ENCODE measurements at places on chromosomes 7 and 10.

GRCh38 chr7:41573862-41574261 is 129.0 kb downstream of the INHBA start:
- no peak overlapping the region for H3K27ac ChIP-seq
- H3K4me3 ChIP-seq = no peak overlapping the region
- no peak for DNase-seq
- H3K4me1 ChIP-seq = no peaks in the 10 kb centered on the region
- H3K36me3 ChIP-seq = no peaks in the 10 kb centered on the region

DNA sequence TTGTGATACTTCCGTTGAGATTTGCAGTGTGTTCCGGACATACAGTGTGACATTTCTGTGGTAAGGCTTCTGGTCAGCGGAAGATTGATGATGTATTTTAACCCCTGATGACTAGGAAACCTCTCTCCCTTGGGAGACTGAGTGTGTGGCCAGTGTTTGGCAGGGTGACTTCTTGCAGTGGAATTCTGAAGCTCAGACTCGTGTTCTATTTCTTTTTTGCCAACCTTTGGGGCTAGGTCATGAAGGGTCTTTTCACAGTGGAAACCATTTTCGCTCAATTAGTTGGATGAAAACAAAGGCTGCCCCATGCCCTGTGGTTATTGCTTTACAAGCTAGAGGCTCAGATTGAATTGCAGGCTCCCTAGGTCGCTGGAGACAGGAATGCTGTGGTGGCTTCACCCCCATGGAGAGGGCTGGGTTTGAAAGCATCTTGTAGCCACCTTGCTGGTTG is 288.9 kb downstream of the BBS9 start:
- no peak overlapping the region for H3K4me3 ChIP-seq
- no peaks in the 10 kb centered on the region for H3K27me3 ChIP-seq
- H3K4me1 ChIP-seq = no peaks in the 10 kb centered on the region
- no peaks in the 10 kb centered on the region for H3K36me3 ChIP-seq

- H3K4me1 ChIP-seq = no peaks in the 10 kb centered on the region
- no peak for DNase-seq
- no peak overlapping the region for H3K27ac ChIP-seq
- no peaks in the 10 kb centered on the region for H3K27me3 ChIP-seq
- H3K36me3 ChIP-seq = no peaks in the 10 kb centered on the region
These were observed 919 bp downstream of the PLA2G12B start for GRCh38 chr10:72953687-72954086.

GRCh38 chr7:5429857-5430611 is 6.4 kb upstream of the TNRC18 start:
- H3K4me3 ChIP-seq = no peak overlapping the region
- no peak for DNase-seq
- no peak overlapping the region for H3K27ac ChIP-seq
- no peaks in the 10 kb centered on the region for H3K36me3 ChIP-seq

- no peak overlapping the region for H3K27ac ChIP-seq
- no peaks in the 10 kb centered on the region for H3K27me3 ChIP-seq
- H3K4me3 ChIP-seq = no peak overlapping the region
- H3K4me1 ChIP-seq = peaks cover 53% of the 10 kb centered on the region
- H3K36me3 ChIP-seq = no peaks in the 10 kb centered on the region
- no peak for DNase-seq
These were observed 74.4 kb downstream of the C10orf105 start for GRCh38 chr10:71645185-71645584.

- H3K4me1 ChIP-seq = no peaks in the 10 kb centered on the region
- no peak overlapping the region for H3K27ac ChIP-seq
- no peak for DNase-seq
- H3K4me3 ChIP-seq = no peak overlapping the region
- H3K27me3 ChIP-seq = no peaks in the 10 kb centered on the region
These were observed 665.0 kb downstream of the PARD3 start for GRCh38 chr10:34150103-34150502.

Data from Karpas-422 (cell line).